Activated T-cell treated with anti-CD3 and anti-CD28 coated beads, Interleukin-2, amount 50 U/mL, for 24 hours (primary cell): ENCODE measurements at places on chromosomes 3 and 15.

- DNase-seq: no peak
Measured at GRCh38 chr3:72436863-72437592, 411.2 kb downstream of the SHQ1 start.

- DNase-seq: no peak
Measured at GRCh38 chr15:45199136-45199810, 11.5 kb upstream of the SHF start.

DNA sequence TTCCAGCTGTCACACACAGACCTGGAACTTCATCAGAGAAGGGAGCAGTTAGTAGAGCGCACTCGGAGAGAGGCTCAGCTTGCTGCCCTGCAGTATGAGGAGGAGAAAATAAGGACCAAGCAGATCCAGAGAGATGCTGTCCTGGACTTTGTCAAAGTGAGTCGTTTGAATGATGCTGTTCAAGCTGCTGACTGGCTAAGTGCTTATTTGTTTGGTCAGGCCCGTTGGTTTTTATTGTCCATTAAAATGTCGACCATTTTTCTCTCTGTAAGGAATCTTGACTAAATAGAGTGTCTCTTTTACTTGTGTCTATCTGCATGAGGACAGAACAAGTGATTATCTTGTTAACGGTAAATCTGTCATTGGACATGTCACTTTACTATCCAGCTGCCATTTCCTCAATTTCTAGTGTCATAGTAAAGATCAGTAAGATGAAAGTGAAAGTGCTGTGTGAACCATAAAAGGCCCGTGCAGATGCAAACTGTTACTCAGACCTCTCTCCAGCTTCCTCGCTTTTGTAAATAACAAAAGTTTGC lies 56.9 kb downstream of the LRCH3 start:
- no peak for DNase-seq

DNA sequence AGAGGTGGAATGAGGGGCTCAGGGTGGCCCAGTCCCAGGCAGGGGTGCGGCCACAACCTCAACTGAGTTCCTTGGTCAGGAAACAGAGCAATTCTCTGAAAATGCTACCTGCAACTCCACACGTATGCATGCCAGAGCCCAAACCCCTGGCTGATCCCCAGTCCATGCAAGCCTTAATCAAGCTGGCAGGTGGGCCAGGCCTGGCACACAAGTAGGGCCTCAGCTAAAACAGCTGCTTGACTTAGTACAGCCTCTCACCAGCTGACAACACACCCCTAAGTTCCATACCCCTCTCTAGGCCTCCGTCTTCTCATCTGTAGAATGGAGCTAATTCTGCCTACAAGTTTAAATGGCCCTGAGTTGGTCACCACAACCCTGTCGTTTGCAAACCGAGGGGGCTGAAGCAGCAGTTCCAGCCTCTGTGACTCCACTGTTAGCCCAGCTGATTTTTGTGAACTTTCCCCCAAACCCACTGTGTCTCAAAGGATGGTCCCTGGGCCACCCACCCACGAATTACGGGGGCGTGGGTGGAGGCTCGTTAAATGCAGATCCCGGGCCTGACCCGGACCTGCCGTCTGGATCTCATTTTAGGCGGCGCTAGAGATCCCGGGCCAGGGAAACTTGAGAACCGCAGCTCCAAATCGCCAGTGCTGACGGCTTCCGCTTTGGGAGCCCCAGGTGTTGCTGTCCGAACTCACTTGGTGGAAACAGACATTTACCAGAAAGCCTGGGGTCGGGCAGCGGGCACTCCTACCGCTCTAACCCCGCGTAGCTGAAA lies 927 bp downstream of the CHDH start:
- no peak for DNase-seq

DNA sequence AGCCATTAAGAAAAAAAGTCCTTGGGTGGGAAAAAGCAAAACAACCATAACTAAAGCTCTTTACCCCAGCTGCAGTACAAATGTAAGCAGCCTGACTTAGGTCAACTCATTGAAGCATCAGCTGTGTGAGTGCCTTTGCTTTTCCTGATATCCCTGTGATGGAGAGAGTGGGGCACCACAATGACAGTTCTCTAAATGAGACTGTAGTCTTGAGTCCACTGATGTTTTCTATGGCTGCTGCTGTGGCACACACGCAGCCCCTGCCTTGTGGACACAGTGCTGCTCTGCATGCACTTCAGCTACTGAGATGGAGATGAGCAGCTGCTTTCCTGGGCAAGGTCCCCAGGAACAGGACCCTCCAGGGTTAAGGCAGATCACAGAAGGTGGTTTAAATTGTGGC lies 173.2 kb downstream of the KCNAB1 start:
- no peak for DNase-seq

- no peak for DNase-seq
Measured at GRCh38 chr3:151552589-151552988, 91.7 kb upstream of the IGSF10 start.
